ENCODE measurements at places on chromosomes 7 and 10.

- no peak for DNase-seq
Measured at GRCh38 chr7:87875151-87876039, 765 bp downstream of the SLC25A40 start.

GRCh38 chr7:136677471-136678365, 190.7 kb upstream of the CHRM2 start:
- no peak for DNase-seq

GRCh38 chr10:15209827-15210509, 41.5 kb upstream of the NMT2 start:
- DNase-seq: no peak

DNA sequence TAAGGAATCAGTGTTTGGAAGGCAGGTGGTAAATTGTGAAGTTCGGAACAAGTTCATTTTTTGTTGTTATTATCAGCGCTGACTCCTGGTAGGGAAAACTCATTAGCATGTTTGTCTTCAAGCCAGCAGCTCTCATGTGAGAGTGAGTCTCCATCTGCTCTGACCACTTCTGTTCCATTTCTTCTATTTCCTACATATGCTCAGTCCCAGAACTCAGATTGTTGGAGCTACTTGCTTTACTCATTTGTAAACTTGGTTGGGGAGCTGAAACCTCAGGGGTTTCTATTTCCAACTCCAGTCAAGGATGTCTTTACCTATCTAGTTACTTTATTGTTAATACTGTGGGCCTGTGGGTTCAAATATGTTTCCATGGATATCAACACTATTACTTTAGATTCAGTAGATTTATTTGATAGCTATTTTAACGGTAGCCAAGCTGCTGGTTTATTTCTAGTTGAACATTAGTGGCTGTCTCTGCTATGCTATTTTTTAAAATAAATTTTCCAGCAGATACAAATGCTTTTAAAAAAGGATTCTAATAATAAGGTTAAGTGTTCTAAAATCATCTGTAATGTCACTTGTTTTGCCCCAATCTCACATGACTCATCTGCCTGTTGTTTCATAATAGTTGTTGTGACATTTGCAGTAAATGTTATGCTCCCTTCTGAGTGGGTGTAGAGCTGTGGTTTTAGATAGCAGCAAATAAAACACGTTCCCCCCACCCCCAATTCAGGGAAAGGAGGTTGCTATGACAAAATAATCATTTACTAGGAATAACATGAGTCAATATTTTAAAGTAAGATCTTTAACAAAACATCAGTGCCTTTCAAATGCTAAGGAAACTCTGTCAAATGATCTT, 143.3 kb downstream of the HDAC9 start:
- no peak for DNase-seq

- no peak for DNase-seq
Measured at GRCh38 chr10:100637785-100638184, 102.0 kb downstream of the HIF1AN start.

DNA sequence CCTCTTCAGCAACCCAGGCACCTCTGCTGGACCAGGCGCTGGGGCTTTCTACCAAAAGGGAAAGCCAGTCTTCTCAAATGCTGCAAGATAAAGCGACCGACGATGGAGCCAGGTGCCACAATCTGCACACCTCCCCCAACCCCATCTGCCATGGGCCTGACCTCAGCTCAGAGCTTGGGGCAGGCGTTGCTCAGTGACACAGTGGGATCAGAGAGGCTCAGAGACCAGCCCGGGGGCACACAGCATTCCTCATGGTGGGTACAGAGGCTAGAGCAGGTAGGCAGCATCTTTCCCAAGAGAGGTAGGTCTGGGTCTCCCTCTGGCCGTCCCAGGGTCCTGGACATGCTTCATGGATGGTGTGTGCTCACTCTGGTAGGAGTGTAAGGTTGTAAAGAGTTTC, 56.3 kb downstream of the ZMIZ1 start:
- no peak for DNase-seq

DNA sequence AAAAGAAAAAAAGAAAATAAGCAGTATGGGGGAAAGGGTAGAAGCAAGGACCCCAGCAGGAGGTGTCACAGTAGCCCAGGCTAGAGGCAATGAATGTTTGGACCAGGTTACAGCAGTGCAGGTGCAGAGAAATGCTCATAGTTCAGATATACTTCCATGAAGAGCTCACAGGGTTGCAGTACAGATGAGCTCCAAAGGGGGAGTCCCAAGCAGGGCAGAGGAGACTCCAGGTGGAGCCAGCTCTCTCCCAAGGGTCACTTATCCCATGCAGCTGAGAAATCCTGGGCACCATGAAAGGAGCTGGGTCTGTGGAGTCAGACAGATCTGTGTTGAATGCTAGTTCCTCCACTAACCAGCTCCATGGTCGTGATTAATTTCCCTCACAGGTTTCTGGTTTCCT, 174.9 kb downstream of the C7orf25 start:
- DNase-seq: no peak

DNA sequence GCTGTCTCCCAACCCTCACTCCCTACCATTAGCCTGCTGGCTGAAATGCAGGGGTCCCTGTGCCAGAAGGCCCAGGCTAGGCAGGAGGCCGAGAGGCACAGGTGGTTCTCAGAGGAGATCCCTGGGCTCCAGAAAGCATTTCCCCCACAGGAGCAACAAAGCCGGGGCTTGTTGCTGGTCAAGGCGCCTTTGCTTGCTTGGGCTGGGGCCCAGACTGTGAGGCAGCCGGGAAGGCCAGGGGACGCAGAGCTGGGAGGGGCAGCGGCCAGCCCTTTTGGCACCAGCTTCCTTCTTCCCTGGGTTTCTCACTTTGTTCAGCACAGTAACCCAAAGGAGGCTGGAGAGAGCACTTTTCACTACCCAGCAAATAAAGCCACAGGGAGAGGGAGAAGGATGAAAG, 48.6 kb downstream of the FBXW4 start:
- no peak for DNase-seq

- no peak for DNase-seq
Measured at GRCh38 chr7:36283711-36284130, 105.9 kb upstream of the ANLN start.

DNA sequence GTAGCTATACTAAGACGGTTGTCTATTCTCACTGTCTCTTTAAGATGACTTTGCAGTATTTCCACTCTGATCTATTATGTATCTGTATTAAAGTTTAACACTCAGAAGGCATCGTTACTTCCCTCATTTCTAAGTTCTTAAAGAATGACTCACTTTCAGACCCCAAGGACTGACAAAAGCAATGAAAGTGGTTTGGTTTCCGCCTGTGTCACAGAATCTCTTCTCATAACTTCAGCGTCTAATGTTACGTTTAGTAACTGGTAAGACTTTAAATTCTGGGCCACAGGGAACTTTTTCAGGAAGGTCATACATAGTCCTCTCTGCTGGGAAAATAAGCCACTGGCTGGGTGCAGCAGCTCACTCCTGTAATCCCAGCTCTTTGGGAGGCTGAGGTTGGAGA, 892.0 kb upstream of the AUTS2 start:
- no peak for DNase-seq

- DNase-seq: peak; percentile 11
Measured at GRCh38 chr10:117424883-117425649, 49.8 kb upstream of the PDZD8 start.

GRCh38 chr10:125084191-125084613, 76.2 kb downstream of the CTBP2 start:
- DNase-seq: no peak

DNA sequence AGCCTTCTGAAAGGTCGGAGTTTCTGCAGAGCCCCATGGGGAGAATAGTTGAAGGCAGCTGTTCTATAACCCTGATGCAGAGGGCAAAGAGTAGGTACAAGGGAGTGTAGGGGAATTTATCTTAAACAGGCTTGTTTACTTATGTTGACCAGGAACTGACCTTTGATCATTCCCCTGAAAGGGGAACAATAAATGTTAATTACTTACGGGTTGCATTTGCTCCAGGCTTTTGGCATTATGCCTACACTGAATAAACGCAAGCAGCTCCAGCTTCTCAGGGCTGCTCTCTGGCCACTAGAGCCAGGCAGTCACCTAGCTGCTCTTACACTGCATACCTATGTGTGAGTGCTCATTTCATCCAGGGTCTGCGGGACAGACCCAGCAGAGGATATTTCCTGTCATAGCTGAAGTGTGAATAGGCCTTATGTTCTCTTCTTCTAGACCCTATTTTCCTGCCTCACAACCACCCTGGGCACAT, 26.9 kb upstream of the ABCA13 start:
- no peak for DNase-seq

GRCh38 chr7:44057849-44058758, 7.3 kb downstream of the PGAM2 start:
- DNase-seq: peak; percentile 69

GRCh38 chr10:17445400-17445998, 8.9 kb downstream of the ST8SIA6 start:
- DNase-seq: no peak

GRCh38 chr10:87506956-87507355, 2.3 kb downstream of the MINPP1 start:
- DNase-seq: no peak

- DNase-seq: peak; percentile 57
Measured at GRCh38 chr10:86715836-86716235, 40.6 kb upstream of the BMPR1A start.

DNA sequence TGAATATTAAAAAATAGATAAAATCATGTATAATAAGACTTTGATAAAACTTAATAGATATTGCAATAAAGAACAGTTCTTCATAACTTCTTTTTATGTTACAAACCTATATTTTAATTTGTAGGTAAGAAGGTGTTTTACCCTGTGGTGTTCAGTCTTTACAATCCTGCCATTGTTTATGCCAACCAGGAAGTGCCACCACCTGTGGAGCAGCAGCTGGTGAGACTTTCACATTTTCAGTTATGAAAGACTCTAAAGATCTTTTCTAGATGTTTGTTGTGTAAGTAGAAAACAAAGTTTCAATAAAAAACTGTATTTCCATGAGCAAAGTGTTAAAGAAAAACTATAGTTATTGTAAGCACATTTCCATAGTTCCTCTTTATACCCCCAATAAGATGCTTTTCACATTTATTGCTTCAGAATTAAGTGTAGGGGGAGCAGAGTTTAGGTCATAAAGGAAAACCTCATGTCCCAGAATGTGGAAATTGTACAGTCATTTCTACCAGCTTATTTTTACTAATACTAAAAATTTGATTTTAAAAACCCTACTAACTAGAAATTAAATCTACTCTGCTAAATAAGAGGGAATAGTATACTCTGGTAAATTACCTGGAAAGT, 28.7 kb downstream of the CSGALNACT2 start:
- DNase-seq: no peak

GRCh38 chr7:18361756-18362155, 133.8 kb upstream of the HDAC9 start:
- DNase-seq: no peak

DNA sequence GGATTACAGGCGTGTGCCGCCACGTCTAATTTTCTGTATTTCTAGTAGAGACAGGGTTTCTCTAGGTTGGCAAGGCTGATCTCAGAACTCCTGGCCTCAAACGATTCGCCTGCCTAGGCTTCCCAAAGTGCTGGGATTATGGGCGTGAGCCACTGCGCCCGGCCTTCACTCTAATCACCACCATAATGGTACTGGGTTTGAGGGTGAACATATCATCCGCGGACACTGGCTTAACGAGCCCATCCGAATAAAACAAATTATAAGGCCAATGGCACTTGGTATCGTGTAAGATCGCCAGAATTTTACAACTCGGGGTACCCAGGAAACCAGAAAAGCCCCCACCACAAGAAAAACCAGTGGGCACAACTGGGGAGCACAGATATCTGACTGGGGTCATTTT, 580 bp downstream of the FAM200A start:
- no peak for DNase-seq

GRCh38 chr7:29610086-29610485, 46.5 kb downstream of the PRR15 start:
- no peak for DNase-seq

DNA sequence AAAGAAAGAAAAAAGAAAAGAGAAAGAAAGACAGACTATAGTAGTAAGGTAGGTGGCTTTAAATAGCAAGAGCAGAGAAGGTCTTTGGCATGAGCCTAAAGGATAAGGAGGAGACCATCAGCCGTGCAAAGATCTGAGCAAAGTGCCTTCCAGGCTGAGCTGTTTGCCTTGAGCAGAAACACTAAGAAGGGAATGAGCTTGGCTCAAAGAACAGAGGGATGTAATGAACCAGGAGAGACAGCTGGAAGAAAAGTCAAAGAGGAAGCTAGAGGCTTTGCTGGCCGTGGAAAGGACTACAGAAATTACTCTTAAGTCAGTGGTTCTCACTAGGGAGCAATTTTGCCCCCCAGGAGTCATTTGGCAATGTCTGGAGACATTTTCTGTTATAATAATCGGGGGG, 228.6 kb downstream of the FGFR2 start:
- no peak for DNase-seq

DNA sequence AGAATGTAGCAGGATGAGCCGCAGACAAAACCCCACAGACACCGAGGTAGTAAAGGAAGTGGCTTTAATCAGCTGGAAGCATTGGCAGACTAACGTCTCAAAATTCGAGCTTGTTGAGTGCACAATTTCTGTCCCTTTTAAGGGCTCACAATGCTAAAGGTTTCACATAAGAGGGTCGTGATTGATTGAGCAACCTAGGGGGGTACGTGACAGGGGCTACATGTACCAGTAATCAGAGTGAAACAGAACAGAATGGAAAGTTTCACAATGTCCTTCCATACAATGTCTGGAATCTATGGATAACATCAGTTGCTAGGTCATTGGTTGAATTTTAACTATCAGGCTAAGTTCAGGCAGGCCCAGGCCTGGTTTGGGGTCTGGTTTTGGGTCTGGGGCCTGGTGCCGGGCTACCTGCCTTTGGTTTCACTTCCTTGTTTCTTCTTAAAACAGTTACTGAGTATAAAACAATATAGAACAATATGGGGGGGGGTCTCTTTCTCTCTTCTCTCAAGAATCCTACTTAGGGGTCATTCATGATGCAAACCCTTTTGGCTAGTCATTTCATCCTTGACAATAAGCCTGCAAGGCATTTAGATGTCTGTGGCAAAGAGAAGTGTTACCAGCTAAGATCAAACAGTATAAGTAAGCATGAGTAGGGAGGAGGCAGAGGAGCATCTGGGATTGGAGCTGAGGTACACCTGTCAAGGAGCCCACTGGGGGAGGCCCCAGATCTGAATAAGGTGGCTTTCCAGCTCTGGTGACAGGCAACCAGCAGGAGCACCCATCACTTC, 364.1 kb downstream of the TNS3 start:
- DNase-seq: no peak

DNA sequence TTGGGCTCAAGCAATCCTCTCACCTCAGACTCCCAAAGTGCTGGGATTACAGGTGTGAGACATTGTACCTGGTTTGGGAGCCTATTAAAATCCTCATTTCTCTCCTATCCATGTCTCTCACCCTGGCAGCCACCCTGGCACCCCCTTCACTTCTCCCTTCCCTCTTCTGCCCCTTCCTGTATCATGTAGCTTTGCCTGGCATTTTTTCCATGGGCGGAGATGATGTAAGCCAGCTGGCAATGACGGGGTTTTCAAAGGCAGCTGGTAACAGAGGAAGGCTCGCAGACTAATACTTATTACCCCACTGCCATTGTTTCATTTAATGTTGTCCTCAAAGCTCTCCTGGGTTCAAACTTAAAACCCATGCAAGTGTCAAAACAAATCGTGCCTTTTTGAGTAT, 61.9 kb downstream of the RGS10 start:
- no peak for DNase-seq
